ENCODE measurements at places on chromosomes 1 and 21.

GRCh38 chr1:9494936-9495758 is 44.1 kb upstream of the SLC25A33 start:
- DNase-seq = peak; percentile 24

- no peak for DNase-seq
Observed at GRCh38 chr1:13517193-13517812, 3.5 kb upstream of the LRRC38 start.

GRCh38 chr1:212596798-212597197 is 11.8 kb upstream of the ATF3 start:
- no peak for DNase-seq

GRCh38 chr1:178031856-178032320 is 62.0 kb upstream of the RASAL2 start:
- peak; percentile 23 for DNase-seq

- DNase-seq = no peak
Observed at GRCh38 chr1:38818175-38818976, 41.2 kb downstream of the RRAGC start.

- no peak for DNase-seq
Observed at GRCh38 chr1:242691610-242691945, 167.1 kb upstream of the PLD5 start.

- DNase-seq = no peak
Observed at GRCh38 chr1:241063276-241063675, 293.7 kb downstream of the RGS7 start.

Data from NCI-H2171 (cell line).